ENCODE measurements at places on chromosomes 2 and 18. TPM values are rescaled to one million over a fixed set of nuclear protein-coding genes. Genes with fewer than 3 reads are reported as not detected.

The UBXN2A gene
- 23.7 TPM for total RNA-seq

The ZSCAN30 gene
- total RNA-seq = 13.3 TPM

The PGAP1 gene
- 7.9 TPM for total RNA-seq

The COBLL1 gene
- 18.0 TPM for total RNA-seq

The MOGAT1 gene
- total RNA-seq = 0.47 TPM

The CD8B gene
- 1.8 TPM for total RNA-seq

The POTEC gene
- not detected for total RNA-seq

The HOXD11 gene
- not detected for total RNA-seq

The PRSS56 gene
- 0.16 TPM for total RNA-seq

The GPR155 gene
- total RNA-seq = 13.3 TPM

The LRRC30 gene
- total RNA-seq = not detected

The YWHAQ gene
- total RNA-seq = 118 TPM

The HES6 gene
- 3.8 TPM for total RNA-seq

The IRS1 gene
- total RNA-seq = 13.7 TPM

GRCh38 chr2:31654241-31654640 lies 73.5 kb upstream of the SRD5A2 start:
- DNase-seq = no peak

GRCh38 chr2:172806996-172807395 lies 71.4 kb downstream of the RAPGEF4 start:
- DNase-seq = no peak

- peak; percentile 64 for DNase-seq
These were observed at the start of gene UNC80 for GRCh38 chr2:209771474-209772289. UNC80 (plus strand) TSS chr2:209771832; CDS start chr2:209772073, 241 bp downstream.

DNA sequence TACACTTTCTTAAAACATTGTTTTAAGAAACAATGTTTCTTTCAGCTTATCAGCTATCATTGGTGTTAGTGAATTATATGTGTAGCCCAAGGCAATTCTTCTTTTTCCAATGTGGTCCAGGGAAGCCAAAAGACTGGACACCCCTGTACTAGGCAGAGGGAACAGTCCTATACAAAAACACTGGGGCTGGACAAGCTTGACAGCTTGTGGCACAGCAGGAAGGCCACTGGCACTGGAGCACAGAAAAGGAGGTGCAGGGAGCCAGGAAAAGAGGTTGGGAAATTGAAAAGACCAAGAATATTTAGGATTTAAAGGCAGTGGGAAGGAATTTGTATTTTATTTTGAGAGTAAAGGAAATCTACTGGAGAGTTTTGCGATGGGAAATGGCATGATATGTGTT lies 47.7 kb downstream of the SRD5A2 start:
- no peak for DNase-seq

DNA sequence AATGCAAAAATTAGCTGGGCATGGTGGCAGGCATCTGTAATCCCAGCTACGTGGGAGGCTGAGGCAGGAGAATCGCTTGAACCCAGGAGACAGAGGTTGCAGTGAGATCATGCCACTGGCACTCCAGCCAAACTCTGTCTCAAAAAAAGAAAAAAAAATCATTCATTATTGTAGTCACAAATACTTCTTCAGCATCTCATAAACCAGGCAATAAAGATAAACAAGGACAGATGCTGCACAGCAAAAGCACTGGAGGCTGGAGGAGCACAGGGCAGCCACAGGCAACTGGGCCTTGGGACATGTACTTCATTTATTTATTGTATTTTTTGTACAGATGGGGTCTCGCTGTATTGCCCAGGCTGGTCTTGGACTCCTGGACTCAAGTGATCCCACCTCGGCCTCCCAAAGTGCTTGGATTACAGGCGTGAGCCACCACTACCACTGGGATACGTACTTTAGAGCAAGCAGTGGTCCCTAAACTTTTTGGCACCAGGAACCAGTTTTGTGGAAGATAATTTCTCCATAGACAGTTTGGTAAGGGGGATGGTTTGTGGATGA lies 16.8 kb upstream of the MAT2A start:
- no peak for DNase-seq

DNA sequence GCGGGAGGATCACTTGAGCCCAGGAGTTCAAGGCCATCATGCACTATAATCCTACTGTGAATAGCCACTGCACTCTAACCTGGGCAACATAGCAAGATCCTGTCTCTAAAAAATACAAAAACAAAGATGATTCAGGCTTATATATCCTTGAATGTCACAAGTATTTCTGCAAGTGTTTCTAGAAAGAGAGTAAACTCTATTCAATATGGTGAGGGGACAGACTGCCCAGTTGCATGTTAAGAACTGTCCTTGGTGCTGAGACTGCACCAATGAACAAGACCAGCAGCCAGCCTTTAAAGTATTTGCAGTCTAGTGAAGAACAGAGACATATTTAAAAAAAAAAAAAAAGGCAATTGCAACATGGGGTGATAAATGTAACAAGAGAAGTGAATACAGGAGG lies 16.4 kb downstream of the MAP3K19 start:
- DNase-seq = no peak

GRCh38 chr18:63619661-63620060 lies 24.4 kb downstream of the SERPINB4 start:
- DNase-seq = no peak

- DNase-seq = no peak
These were observed 45.6 kb upstream of the GALNT3 start for GRCh38 chr2:165839610-165840009.

DNA sequence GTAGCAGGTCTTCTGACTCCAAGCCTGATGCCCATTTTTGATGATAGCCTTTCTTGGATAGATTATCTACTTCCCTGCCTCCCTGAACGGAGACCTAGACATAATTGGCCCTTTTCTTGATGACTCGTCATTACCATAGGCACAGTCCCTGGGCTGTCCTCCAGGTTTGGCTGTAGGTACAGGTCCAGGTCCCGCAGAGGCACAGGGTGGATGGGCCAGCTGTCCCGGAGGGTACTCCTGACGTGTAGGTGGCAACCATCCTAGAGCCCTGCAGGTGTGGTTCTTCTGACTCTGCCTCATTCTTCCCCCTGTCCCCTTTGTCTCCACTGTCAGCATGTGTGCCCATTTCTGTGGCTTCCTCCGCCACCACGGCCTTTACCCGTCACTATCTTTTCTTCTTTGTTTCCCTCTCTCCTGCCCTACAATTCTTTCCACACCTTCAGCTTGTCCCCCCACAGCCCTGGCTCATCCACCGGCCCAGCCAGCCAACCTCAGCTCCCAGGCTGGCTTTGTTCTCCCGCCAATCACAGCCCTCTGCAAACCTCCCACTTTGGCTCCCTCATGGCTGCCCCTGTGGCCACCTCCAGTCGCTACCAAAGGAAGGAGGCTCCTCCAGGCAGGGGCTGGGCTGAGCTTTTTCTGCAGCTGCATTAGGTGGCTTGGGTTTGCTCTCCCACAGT lies 102.8 kb downstream of the SMAD7 start:
- DNase-seq = peak; percentile 13

DNA sequence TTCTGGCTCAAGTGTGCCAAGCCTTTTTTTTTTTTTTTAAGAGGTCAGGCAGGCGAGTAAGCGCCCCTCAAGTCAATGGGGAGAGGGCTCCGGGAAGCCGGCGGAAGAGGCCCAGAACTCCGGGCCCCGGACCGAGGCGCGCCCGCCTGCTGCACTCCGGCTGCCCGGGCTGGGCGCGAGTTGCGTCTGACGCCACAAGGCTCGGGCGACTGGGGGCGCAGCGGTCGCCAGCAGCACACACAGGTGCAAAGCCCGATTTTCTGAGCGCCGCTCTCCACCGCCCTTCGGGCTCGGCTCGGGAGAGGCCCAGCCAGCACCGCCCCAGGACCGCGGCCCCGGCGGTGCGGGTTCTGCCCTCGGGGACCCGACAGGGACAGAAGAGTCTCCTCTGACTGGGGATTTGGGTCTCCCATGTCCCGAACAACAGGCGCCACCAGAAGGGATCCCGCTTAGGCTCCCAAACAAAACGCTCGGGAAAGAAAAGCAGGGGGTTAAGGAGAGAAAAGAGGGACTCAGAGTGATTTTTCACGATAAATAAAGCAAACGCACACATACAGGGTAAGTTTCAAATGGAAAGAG lies 787 bp downstream of the ERBB4 start:
- DNase-seq = peak; percentile 37

DNA sequence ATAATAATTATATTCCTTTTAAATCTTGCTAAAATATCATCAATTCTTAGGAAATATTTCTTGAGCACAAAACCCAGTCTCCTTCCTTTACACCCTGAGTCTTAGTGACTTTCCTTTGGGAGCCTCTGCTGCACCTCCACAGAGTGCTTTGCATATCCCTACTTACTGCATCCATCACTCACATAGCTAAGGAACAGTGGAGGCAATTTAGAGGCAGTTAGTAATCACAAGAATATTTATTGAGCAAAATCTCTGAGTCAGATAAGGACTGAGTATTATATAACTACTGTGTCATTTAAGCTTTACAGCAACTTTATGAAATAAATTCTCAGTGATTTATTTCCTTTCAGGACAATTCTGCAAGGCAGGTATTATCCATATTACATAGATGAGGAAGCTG lies 327.7 kb downstream of the TMX3 start:
- DNase-seq = no peak

DNA sequence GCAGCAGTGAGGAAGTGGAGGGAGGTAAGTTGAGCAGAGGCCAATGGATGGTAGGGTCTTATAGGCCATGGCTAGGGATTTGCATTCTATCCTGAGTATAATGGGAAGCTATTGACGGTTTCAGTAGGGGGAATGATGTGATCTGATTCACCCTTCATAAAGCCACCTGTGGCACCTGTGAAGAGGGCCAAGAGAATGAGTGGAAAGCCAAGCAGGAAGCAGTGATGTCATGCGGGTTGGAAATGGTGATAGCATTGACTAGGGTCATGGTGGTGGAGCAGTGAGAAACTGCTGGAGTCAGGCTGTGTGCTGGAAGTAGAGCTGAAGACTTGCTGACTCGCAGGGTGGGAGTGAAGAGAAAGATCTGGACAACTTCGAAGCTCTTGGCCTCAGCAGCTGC lies 111.7 kb downstream of the MARCHF4 start:
- DNase-seq = no peak

- no peak for DNase-seq
These were observed 296.7 kb downstream of the METTL4 start for GRCh38 chr18:2274613-2275012.

DNA sequence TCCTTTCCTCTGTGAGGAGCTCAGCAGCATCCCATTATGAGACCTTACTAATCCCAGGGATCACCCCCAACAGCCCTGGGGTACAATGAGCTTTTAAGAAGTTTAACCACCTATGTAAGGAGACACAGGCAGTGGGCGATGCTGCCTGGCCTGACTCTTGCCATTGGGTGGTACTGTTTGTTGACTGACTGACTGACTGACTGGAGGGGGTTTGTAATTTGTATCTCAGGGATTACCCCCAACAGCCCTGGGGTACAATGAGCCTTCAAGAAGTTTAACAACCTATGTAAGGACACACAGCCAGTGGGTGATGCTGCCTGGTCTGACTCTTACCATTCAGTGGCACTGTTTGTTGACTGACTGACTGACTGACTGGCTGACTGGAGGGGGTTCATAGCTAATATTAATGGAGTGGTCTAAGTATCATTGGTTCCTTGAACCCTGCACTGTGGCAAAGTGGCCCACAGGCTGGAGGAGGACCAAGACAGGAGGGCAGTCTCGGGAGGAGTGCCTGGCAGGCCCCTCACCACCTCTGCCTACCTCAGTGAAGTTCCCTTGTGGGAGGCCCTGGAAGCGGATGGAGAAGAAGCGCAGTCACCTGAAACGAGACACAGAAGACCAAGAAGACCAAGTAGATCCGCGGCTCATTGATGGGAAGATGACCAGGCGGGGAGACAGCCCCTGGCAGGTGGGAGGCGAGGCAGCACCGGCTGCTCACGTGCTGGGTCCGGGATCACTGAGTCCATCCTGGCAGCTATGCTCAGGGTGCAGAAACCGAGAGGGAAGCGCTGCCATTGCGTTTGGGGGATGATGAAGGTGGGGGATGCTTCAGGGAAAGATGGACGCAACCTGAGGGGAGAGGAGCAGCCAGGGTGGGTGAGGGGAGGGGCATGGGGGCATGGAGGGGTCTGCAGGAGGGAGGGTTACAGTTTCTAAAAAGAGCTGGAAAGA lies 7.6 kb downstream of the PROC start:
- DNase-seq = no peak

GRCh38 chr2:8306530-8307351 lies 375.1 kb upstream of the ID2 start:
- no peak for DNase-seq

DNA sequence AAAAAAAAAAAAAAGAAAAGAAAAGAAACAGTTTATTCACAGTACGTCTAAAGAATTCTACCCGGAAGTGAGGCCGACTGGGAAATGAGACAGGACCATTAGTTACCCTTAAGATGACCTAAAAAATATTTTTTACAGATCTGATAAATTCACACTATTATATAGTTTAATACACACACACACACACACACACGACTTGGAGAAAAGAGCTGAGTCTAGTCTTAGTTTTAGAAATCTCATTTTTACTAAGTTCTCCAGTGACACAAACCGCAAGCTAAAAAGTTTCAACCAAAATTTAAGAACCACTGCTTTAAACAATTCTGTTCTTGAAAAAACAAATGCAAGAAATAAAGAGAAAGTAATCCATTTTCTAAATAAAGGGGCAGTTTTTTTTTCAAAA lies 27.1 kb downstream of the ST3GAL5 start:
- DNase-seq = no peak

DNA sequence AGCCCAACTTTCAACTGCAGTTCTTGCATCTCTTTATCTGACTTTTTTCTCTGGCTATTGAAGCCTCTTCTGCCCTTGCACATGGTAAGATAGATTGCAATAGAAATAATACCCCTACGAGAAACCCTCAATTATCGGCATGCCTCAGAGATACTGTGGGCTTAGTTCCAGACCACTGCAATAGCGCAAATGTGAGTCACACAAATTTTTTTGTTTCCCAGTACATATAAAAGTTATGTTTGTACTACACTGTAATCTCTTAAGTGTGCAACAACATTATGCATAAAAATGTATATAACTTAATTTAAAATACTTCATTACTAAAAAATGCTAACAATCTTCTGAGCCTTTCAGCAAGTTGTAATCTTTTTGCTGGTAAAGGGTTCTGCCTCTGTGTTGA lies 124.7 kb downstream of the PDE1A start:
- DNase-seq = no peak

DNA sequence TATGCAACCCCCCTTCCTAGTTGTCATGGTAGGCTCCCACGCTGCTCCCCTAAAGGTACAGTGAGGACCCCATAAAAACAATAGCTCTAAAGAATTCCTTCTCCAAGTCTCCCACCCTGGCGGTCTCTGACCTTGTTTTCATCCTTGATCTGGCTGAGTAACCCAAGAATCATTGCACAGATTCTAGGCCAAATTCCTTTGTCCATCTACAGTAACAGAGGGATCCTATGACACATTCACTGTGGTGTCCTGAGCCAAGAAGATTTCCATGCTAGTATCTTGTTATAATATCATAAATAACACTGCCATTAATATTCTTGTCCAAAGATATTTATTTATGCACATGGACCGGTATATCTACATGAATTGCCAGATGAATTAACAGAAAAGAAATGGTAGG lies 240.2 kb downstream of the CYP26B1 start:
- no peak for DNase-seq

- no peak for DNase-seq
These were observed 46.9 kb downstream of the TFCP2L1 start for GRCh38 chr2:121237980-121238665.

Measured in left cardiac atrium (tissue), 4 donors.